ENCODE measurements at places on chromosomes 2 and 18.

- DNase-seq = no peak
These were observed 110.7 kb downstream of the TMX3 start for GRCh38 chr18:68604256-68604655.

GRCh38 chr2:198017068-198017467, 212.7 kb downstream of the PLCL1 start:
- DNase-seq = no peak

DNA sequence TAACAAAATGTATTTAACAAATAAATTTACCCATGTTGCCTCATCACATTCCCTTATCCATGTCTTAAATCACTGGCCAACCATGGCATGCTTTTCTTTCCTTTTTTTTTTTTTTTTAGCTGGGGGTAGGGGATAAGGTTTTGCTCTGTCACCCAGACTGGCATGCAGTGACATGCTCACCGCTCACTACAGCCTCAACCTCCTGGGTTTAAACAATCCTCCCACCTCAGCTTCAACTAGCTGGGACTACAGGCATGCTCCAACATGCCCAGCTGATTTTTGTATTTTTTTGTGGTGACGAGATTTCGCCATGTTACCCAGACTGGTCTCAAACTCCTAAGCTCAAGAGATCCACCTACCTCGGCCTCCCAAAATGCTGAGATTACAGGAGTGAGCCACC, 266.4 kb downstream of the THSD7B start:
- no peak for DNase-seq

- DNase-seq = no peak
These were observed 480.5 kb upstream of the ZEB2 start for GRCh38 chr2:145000376-145000775.

GRCh38 chr2:26723991-26724750, 31.6 kb downstream of the KCNK3 start:
- DNase-seq = no peak

DNA sequence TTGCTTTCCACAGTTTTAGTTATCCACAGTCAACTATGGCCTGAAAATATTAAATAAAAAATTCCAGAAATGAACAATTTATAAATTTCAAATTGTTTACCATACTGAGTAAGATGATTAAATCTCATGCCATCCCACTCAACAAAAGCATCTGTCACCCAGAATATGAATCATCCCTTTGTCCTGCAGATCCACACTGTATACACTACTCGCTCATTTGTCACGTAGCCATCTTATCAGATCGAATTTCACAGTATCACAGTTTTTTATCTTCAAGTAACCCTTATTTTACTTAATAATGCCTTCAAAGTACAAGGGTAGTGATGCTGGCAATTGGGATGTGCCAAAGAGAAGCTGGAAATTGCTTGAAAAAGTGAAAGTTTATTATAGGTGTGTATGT, 291.8 kb upstream of the LRATD1 start:
- no peak for DNase-seq

- no peak for DNase-seq
These were observed 143.1 kb upstream of the L3MBTL4 start for GRCh38 chr18:6557770-6558248.

DNA sequence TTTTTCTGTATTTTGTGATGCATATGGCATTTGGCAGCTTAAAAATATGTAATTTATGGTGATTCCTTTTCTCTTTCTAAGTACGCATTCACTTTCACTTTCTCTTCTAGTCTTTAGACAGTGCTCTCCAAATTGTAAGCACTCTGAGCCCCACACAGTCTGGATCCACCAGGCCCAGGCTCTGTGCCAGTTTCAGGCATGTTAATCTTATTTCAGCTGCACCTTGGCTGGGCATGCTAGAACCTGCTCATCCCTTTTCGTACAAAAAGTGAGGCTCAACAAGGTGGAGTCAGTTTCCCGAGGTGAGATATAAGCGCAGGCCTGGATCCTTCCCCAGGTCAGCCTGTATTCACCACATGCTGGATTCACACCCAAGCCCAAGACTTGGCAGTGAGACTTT, 203.9 kb downstream of the MTX2 start:
- no peak for DNase-seq

DNA sequence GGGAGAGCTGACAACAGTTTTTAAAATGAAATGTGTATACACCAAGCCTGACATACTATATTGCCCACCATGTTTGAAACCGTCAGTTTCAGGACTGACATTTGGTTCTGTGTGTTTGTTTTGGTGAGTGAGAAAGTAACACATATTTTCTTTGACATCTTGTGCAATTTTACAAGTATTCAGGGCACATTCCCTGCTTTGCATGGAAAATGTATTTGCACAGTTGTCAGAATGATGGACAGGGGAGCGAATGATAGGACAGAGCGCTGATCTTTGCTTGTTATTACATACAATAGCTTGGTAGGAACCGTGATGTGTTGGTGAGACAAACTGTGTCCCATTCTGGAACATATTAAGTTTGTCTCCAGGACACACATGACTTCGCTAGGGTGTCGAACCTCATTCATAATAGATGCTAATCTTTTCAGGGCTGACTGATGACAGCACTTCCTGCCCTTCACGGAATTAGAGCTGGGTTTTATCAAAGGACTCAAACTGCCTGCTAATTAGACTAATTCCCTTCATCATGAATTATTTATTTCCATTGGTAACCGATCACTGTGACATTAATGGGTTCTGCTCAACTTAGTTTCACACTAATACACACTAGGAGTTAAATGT, 158.5 kb downstream of the CDCA7 start:
- DNase-seq = no peak

DNA sequence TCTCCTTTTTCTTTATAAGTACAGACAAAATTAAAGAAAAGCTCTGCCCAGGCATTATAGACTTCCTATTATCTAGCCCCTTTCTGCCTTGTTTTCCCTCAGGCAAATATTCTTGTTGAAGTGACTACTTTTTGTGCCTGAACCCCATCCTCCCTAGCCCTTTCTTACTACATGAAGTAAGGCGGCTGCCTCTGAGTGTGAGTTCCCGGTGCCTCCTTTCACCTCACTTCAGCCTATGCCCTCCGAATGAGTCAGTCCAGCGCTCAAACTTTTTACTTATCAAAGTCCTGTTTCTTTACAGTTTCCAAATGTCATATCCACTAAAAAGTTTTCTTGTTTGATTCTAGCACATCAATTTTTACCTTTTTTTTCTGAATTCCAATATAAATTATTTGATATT, 778.3 kb upstream of the NRXN1 start:
- no peak for DNase-seq

DNA sequence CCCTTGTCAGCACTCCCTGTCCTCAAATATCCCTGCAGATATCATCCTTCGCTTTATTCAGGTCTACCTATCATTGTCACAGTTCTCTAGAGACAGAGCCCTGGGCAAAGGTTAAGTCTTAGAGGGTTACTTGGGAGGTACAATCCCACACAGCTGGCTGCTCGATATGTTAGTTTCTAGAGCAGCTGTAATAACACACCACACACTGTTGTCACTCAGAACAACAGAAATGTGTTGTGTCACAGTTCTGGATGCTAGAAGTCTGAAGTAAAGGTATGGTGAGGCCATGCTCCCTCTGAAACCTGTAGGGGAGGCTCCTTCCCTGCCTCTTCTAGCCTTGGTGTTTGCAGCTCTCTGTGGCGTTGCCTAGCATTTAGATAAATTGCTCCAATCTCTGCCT, 9.9 kb upstream of the RAPGEF4 start:
- DNase-seq = no peak

DNA sequence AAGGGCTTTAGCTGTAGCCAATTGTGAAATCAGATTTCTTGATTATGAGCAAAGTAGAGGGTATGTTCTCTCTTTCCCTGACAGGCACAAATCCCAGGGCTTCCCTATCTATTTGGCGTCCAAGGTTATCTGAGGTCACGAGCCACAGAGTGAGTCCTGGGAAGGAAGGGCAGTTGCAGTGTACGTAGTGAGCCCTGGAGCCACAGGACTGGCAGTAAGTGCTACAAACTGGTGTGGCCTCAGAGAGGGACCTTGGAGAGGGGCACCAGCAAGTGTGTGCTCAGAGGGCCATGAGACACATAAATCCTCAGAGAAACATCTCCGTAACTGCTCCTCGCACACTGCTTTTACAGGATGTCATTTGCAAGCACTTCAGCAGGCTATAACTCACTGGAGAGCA, 115.5 kb upstream of the SH3BP4 start:
- no peak for DNase-seq
